ENCODE measurements at places on chromosomes 6 and 20.

DNA sequence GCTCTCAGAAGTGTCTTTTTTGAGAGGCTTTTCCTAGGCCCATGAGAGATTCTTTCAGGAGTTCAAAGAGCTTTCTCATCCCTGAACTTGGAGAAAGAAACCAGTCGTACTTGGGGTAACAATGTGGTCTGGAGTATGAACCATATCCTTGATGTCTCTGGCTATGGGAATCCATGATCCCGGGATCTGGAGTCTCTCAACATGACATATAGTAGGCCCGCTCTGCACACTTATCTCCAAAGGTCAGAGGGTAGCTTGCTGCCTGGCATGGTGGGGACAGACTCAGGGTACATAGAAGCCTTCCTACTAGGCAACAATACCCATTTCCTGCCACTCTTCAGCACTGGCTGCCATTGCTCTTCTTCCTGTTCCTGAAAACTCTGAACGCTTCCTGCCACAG, 42.2 kb upstream of the NFATC2 start:
- no peak for DNase-seq

DNA sequence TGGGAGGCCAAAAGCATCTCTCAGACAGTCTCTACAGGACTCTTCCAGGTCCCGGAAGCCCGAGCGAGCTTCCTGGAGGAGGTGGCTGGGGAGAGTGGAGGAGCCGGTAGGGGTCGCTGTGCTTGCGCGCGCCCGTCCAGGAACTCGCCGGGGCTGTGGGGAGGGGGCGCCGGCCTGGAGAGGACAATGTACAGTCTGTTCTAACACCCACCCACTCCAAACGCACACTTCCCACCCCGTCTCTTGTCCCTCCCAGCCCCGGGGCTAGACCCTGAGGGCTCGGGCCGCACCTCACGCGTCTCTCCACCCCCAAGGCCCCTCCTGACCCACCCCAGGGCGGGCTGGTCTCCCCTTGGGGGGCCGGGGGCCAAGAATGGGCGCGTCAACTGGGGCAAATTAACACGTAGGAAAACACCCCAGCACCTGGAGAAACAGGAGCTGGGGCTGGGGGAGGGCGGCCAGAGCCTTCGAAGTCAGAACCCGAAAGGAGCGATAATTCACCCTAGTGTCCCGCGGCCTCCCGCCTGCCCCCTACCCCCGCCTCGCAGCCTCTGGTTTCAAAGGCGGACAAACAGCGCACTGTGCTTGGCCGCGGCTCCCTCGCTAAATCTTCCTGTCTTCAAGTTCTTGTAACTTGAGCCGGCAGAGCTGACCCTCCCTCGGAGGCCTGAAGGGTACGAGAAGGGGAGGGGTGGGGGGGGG, 103.2 kb upstream of the FOXP4 start:
- DNase-seq: no peak

- no peak for DNase-seq
Measured at GRCh38 chr6:65707126-65707826, at the start of gene EYS. Gene EYS, minus strand, starts transcription at chr6:65707226. Its CDS starts 211,816 bp downstream, at chr6:65495410.

DNA sequence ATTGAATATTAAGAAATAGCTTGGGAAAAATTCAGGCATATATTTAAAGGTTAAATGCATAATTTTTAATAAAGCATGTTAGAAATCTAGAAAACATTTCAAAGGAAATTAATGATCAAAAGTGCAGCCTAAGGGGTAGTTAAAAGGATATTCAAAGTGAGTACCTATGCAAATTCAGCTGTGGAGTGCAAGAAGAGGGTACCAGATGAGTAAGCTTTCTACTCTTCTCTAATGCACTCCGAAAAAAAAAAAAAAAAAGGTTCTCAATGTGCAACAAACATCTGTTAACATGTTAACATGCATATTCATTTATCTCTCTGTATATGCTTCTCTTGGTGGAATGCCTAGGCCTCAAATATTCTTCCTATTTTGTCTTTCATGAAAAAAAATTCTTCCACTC, 32.0 kb upstream of the KATNA1 start:
- DNase-seq: no peak

- no peak for DNase-seq
Measured at GRCh38 chr20:37574199-37574890, 46.7 kb upstream of the BLCAP start.

- no peak for DNase-seq
Measured at GRCh38 chr6:43944908-43945767, 175.1 kb downstream of the VEGFA start.

GRCh38 chr20:16004108-16004854, 569.0 kb downstream of the KIF16B start:
- DNase-seq: no peak

Data from CD4-positive, CD25-positive, alpha-beta regulatory T cell (primary cell).